ENCODE measurements at places on chromosomes 11 and 22. TPM values are rescaled to one million over a fixed set of nuclear protein-coding genes. Genes with fewer than 3 reads are reported as not detected.

DNA sequence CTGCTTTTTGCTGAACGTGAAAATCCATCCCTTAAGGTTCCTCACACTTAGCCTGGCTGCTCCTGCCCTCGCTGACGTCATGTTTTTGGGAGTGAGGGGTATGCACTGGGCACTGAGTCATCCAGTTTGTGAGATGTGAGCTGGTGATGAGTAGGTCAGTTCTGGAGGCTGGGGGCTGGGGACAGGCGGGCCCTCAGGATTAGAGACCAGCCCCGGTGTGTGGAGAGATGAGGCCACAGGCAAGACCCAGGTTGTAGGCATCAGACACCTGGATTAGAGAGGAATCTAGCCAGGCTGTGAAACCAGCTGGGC is 9.2 kb downstream of the KCNC1 start:
- no peaks in the 10 kb centered on the region for H3K27me3 ChIP-seq
- no peak for DNase-seq
- no peak overlapping the region for H3K4me3 ChIP-seq
- H3K4me1 ChIP-seq, result no peaks in the 10 kb centered on the region

GRCh38 chr11:6297831-6298230 is 22.5 kb downstream of the CAVIN3 start:
- no peaks in the 10 kb centered on the region for H3K27me3 ChIP-seq
- no peaks in the 10 kb centered on the region for H3K36me3 ChIP-seq
- no peak overlapping the region for H3K27ac ChIP-seq
- no peaks in the 10 kb centered on the region for H3K4me1 ChIP-seq
- no peak for DNase-seq

DNA sequence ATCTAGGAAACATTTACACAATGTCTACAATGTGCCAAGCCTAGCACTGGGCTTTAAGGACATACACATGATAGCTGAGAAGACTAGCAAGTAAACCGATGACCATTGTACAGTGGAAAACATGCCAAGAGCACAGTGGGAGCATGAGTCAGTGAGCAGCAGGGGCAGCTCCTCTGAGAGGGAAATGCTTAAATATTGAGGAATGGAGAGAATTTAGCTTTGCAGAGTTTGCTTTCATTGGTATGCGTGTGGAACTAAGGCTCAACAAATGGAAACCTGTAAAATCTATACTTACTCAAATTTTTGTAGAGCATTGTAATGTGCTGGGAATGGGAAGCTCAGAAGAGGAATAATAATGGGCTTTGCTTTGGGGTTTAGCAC is 282.3 kb downstream of the ST3GAL4 start:
- no peaks in the 10 kb centered on the region for H3K36me3 ChIP-seq
- H3K4me1 ChIP-seq, result no peaks in the 10 kb centered on the region
- no peaks in the 10 kb centered on the region for H3K27me3 ChIP-seq
- DNase-seq, result no peak

GRCh38 chr11:111045407-111045803 is 200.1 kb upstream of the POU2AF2 start:
- DNase-seq, result no peak
- no peak overlapping the region for H3K27ac ChIP-seq
- no peaks in the 10 kb centered on the region for H3K4me1 ChIP-seq
- no peaks in the 10 kb centered on the region for H3K36me3 ChIP-seq
- H3K27me3 ChIP-seq, result no peaks in the 10 kb centered on the region
- no peak overlapping the region for H3K4me3 ChIP-seq

- H3K27me3 ChIP-seq, result peaks cover 4% of the 10 kb centered on the region
- DNase-seq, result no peak
- H3K4me1 ChIP-seq, result no peaks in the 10 kb centered on the region
- H3K36me3 ChIP-seq, result no peaks in the 10 kb centered on the region
These were observed 315 bp upstream of the TRPC6 start for GRCh38 chr11:101584129-101584515.

DNA sequence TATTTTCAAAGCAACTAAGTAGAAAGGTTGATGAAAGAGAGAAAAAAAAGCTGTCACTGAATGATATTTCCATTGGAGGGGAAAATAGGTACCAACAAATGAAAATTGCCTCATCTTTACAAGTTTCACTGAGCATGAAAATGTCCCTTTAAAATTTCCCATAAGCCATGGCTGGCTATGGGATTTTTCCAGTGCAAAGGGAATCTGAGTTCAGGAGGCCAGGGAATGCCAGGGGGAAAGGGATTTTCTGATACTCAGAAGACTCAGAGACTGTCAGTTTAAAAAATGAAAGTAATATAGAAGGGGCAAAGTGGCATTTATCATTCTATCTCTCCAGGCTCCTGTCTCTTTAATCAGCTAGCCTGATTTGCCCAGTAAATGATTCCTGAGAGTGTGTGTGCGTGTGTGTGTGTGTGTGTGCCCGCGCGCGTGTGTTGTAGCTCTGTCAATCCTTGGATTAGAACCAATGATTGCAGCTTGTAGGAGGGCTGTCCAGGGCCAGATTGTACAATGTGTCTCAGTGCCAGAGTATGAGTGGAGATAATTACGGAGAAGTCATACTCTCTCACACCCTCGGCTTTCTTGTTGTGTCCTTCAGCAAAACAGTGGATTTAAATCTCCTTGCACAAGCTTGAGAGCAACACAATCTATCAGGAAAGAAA is at the start of gene NTM:
TSS of gene NTM (plus strand) at position 526 of the 662 bp plus-strand sequence.
- no peaks in the 10 kb centered on the region for H3K36me3 ChIP-seq
- no peak within 1 kb of the TSS for H3K4me3 ChIP-seq
- no peak within 1 kb of the TSS for H3K27ac ChIP-seq
- no peaks in the 10 kb centered on the region for H3K27me3 ChIP-seq

DNA sequence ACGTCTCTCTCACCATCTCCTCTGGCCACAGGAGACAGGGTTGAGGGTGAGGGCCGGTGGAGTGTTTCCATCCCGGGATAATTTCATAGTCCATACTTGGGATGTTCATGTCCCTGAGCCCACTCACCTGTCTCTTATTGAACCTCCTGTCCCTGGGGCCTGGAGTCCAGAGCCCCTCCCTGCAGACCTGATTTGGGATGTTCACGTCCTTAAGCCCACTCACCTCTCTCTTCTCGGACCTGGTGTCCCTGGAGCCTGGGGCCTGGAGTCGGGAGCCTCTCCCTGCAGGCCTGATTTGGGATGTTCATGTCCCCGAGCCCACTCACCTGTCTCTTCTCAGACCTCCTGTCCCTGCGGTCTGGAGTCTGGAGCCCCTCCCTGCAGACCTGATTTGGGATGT is 868.2 kb downstream of the BRD1 start:
- no peak overlapping the region for H3K27ac ChIP-seq
- no peaks in the 10 kb centered on the region for H3K36me3 ChIP-seq
- no peak overlapping the region for H3K4me3 ChIP-seq
- H3K27me3 ChIP-seq, result no peaks in the 10 kb centered on the region

DNA sequence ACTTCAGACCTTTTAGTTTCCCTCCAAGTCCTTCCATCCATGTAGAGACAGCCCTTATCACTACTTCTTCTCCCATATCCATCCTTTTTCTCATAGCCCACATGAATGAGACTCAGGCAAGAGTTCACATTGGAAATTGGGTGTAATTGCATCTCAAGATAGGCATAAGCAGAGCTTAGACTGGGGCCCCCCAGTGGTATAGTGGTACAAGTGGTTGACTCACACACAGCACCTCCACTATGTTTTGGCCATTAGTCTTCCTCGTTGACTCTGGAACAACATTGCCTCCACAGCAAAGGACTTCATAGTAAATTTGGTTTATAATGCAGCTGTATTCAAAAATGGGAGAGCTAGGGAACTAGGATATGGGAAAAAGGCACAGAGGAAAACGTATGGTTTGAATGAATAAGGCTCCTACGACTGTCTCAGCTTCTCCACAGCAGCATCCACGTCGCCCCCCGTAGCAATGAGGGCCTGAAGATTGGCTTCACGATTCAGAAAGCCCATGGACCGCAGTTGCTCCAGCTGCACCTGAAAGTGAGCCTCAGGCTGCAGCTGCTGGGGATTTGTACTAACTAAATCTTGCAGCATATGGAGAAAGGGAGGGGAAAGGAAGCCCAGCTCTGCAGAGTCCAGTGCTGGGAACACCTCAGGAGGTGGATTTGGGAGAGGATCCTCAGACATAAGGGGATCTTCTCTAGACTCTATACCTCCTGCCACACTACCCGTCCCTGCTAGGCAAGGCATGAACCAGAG is 2.4 kb downstream of the UBQLN3 start:
- H3K4me3 ChIP-seq, result no peak overlapping the region
- H3K36me3 ChIP-seq, result no peaks in the 10 kb centered on the region
- no peaks in the 10 kb centered on the region for H3K4me1 ChIP-seq
- no peak for DNase-seq
- no peak overlapping the region for H3K27ac ChIP-seq
- H3K27me3 ChIP-seq, result no peaks in the 10 kb centered on the region

- H3K4me1 ChIP-seq, result peaks cover 8% of the 10 kb centered on the region
- H3K27me3 ChIP-seq, result no peaks in the 10 kb centered on the region
- H3K36me3 ChIP-seq, result no peaks in the 10 kb centered on the region
- no peak for DNase-seq
- no peak overlapping the region for H3K27ac ChIP-seq
These were observed 62.7 kb downstream of the LIF start for GRCh38 chr22:30183861-30184278.

- peaks cover 82% of the 10 kb centered on the region for H3K36me3 ChIP-seq
- no peaks in the 10 kb centered on the region for H3K4me1 ChIP-seq
- no peak for DNase-seq
These were observed 64.9 kb downstream of the DEPDC5 start for GRCh38 chr22:31818481-31819392.

DNA sequence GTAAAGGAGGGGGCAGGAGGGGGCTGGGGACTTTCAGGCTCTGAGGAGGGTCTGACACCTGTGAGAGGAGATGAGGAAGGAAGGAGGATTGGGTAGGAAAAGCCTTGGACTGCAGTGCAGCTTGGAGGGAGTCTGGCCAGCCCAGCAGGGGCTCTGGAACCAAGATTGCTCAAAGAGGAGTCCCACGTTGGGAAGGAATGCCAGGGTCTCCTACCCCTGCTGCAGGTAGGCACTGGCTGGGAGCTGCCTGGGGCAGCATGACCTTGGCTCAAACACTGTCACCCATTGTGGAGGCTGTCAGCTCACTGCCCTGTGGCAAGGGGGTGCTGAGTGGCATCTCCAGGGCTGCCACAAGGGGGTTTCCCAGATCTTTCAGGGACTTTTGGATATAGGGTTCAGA is 94.5 kb downstream of the RPS6KA4 start:
- H3K4me3 ChIP-seq, result no peak overlapping the region
- DNase-seq, result no peak
- no peaks in the 10 kb centered on the region for H3K36me3 ChIP-seq
- H3K27ac ChIP-seq, result no peak overlapping the region
- peaks cover 14% of the 10 kb centered on the region for H3K4me1 ChIP-seq
- no peaks in the 10 kb centered on the region for H3K27me3 ChIP-seq

DNA sequence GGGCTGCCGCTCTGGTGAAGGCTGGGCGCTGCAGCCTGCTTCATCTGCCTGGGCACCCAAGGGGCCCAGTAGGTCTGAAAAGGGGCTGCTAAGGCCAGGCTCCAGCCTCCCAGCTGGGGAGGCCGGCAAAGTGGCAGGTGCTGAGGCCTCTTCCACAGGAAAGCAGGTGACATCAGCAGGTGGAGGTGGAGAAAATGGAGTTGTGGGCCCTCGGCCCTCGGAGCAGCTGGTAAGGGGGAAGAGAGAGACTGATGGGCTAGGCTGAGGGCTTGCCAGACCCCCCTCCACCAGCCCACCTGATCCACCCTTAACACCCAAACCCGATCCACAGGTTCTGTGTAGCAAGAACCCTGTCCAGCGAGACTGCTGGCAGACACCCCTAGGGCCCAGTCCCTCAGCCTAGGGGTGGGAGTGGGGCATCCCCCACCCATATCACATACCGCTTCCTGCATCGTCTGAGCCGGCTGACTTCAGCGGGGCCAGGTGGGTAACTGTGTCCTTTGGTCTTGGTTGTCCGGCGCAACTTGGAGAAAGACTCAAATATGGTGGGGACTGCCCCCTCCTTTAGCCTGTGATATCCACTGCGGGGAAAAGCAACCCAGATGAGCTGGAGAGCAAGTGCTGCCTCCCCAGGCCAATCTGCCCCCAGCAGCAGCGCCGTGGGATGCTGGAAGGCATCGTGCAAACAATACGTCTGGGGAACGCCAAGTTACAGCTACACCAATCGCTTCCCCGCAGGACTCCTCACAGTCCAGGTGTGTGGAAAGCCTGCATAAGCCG is 1.5 kb downstream of the THAP7 start:
- no peak for DNase-seq
- peak overlapping the region; percentile 94 for H3K27ac ChIP-seq
- H3K4me1 ChIP-seq, result peaks cover 35% of the 10 kb centered on the region
- peak overlapping the region; percentile 87 for H3K4me3 ChIP-seq
- no peaks in the 10 kb centered on the region for H3K27me3 ChIP-seq
- peaks cover 20% of the 10 kb centered on the region for H3K36me3 ChIP-seq

- no peaks in the 10 kb centered on the region for H3K4me1 ChIP-seq
- H3K4me3 ChIP-seq, result no peak overlapping the region
- no peak for DNase-seq
- no peak overlapping the region for H3K27ac ChIP-seq
These were observed 2082.7 kb upstream of the RAG2 start for GRCh38 chr11:38680746-38681145.

DNA sequence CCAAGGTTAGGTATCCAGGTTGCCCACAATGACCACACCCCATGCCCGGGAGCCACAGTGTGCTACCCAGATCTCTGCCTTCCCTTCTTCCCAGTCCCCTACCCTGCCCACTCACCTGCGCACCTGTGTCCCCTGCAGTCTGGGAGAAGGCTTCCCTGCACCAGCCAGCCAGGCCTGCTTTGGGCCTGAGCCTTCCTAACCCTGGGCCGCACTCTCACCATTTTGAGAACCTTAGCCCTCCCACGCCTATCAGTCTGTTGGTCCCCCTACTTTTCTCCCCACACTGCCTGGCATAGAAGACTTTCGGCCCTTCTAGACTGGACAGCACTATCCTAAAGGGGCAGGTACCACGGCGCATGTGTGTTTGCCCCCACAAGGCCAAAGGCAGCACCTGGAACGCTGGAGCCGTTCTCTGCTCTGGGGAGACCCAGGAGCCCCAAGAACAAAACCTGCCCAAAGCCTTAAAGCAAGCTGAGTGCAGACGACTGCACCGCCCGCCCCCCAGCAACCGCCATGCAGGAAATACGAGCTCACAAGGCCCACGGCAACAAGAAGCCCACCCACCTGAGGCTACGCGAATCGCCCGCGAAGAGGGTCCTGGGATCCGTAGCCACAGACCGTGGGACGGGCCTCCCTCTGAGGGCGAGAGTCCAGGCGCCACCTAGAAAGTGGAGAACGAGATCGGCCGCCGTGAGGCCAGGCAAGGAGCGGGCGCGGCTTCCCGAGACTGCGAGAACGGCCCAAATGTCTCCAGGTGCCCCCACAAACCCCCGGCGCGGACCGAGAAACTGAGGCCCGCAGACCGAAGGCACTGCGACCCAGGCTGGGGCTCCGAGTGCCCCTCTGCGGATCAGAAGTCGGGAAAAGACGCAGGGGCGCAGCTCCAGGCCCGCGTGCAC is 546 bp downstream of the GNB1L start:
- no peaks in the 10 kb centered on the region for H3K27me3 ChIP-seq
- peaks cover 7% of the 10 kb centered on the region for H3K36me3 ChIP-seq
- H3K4me1 ChIP-seq, result peaks cover 26% of the 10 kb centered on the region
- peak overlapping the region; percentile 57 for H3K27ac ChIP-seq
- peak; percentile 43 for DNase-seq

The RBMXL2 gene
- not detected for total RNA-seq

The RAB1B gene
- total RNA-seq, result 116 TPM

The OR5B21 gene
- total RNA-seq, result 0.55 TPM

The OR4A16 gene
- not detected for total RNA-seq

The DEFB131B gene
- not detected for total RNA-seq

The EFCAB6 gene
- 0.26 TPM for total RNA-seq

The MS4A14 gene
- 0.80 TPM for total RNA-seq

Measured in natural killer cell (primary cell).